ENCODE measurements at places on chromosomes 7 and 10.

DNA sequence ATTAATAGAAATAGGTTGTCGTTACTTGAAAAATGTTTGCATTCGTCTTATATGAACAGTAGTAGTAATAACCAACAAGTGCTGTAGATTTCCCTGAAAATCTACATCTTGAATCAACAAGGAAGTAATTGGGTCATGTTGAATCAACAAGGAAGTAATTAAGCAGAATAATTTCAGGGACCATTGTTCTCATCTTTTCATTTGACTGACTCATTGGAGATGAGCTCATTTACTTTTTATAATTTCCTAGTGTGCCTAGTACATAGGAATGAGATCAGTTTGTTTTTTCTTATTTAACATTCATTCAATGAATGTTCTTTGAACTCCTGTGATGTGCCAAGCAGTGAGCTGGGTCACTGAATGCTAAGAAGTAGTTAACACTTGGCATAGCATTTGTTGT, 8.2 kb downstream of the CLDN12 start:
- DNase-seq: no peak

- DNase-seq: no peak
These were observed 62.8 kb downstream of the ZEB1 start for GRCh38 chr10:31381766-31382316.

DNA sequence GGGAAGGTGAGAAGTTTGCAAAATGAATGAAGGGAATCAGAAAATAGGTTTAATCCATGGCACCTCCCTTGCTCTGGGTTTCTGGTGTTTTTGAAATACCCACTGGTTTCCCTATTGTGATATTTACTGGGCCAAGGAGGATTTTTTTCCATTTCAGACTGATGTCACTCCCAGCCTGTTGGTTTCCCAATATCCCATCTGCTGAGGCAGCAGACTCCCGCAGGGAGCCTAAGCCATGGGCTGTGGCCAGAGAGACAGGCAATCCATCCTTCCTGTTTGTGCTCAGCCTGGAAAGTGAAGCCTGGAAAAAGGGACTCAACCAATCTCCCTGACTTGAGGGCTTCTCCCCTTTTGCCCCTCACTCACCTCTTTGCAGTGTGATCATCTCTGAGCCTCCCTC, 22.8 kb downstream of the FAM107B start:
- DNase-seq: no peak

DNA sequence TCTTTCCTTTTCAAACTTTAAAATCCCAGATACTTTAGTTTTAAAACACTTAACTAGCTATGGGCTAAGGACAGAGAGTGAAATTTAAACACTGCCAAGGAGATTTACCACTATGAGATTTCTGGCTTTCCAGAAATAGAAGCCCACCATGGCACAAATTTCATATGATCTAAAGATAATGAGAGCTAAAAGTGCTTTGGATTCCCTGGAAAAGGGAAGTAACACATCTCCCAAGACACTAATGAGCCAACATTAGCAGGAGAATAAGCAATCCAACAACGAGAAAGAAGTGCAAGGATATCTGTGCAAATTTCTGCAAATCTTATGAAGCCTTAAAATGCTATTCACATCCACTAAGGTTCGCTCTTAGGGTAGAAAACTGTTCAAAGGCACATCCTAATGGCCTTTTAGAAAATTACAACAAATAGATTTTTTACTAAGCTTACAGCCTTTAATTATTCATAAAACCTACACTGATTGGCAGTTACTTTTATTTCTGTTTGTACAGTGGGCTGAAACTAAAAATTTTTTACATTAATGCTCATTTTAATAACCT, 100.3 kb downstream of the RAPGEF5 start:
- no peak for DNase-seq

DNA sequence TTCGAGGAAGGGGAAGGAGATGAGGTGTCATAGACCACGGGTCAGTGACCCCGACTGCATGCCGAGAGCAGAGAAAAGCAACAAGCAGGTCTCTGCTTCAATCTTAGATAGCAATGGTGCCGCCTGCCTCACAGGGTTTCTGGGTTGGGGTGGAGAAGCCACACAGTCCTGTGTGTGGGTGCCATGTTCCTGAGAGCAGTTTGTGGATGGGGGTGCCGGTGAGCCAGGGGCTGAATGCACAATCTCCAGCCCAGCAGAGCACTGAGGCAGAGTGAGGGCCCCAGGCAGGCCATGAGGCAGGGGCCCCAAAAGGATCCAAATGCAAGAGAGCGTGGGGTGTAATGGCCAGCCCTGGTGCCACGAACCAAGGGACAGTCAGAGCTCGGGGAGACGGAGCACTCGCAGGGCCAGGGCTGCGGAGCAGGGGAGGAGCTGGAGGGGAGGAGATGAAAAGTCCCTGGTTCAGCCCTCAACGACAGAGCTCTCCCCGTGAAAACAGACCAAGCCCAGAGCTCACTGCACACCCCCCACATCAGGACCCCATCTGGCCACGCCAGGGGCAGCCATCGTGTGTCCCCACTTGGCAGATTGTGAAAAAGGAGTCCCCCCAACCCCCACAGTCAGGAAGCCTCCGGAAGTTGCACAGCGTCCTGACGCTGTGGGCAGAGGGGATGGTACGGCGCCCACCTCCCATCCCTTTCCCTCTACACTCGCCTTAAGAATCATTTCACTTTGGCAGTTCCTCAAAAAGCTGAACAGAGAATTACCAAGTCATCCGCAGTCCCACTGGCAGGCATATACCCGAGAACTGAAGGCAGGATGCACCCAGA, 19.9 kb downstream of the WDR86 start:
- DNase-seq: no peak

DNA sequence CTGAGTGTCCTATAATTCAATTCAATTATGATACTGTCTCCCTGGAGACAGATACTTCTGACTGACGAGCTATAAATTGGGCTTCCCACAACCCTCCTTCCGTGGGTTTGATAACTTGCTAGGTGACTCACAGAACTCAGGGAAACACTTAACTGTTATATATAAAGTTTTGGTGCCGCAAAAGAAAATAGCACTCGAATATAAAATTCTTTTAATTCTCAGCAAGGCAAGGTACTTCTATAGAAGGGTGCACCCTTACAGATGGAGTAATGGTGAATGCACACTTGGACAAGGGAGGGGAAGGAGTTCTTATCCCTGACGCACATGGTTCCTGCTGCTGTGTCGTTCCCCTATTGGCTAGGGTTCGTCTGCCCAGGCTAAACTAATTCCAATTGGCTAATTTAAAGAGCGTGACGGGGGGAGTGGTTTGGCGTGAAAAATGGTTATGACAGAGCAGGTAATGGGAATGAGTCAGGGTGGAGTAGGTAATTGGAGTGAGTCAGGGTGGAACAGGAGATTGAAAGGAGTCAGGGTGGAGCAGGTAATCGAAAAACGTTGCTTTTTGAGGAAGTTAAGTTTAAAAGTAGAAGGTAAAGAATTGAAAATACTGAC, 20.8 kb upstream of the GHITM start:
- no peak for DNase-seq

DNA sequence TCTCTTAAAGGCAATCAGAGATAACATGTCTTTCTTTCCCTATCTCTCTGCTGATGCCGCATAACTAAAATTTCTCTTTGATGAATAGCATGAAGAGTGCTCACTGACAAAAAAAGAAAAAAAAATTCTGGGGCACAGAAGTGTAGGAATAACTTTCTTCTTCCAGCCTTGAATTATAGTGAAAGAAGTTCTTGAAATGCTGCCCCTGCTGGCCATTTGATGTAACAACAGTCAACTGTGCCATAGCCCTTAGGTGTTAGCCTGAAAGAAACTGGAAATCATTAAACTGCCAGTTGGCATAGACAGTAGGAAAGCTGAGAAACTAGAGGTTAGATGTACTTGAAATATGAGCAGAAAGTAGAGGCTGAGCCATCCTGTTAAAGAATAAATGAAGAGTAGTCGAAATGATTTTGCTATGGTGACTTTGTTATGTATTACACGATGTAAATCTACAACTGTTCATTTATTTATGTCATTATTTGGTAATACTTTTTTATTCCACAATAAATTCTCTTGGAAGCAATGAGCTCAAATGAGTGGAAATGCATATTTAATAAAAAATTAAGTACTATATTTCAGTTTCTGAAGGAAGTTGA, 48.3 kb upstream of the FAM171A1 start:
- DNase-seq: no peak

- DNase-seq: no peak
These were observed 42.3 kb downstream of the UNCX start for GRCh38 chr7:1274876-1275375.

- peak; percentile 77 for DNase-seq
These were observed 208.4 kb downstream of the TPST1 start for GRCh38 chr7:66413379-66414114.

GRCh38 chr10:110137142-110137545, 70.3 kb upstream of the MXI1 start:
- no peak for DNase-seq

- DNase-seq: no peak
These were observed 72.3 kb downstream of the CLEC2L start for GRCh38 chr7:139595806-139596205.

GRCh38 chr10:5813091-5813340, 218 bp downstream of the GDI2 start:
- no peak for DNase-seq

GRCh38 chr10:72253578-72253977, 20.1 kb upstream of the DDIT4 start:
- no peak for DNase-seq
